ENCODE measurements at places on chromosomes 7 and 10.

GRCh38 chr10:47164800-47165128, 135.2 kb upstream of the GDF10 start:
- no peak for DNase-seq

GRCh38 chr7:4612939-4613841, 68.9 kb upstream of the FOXK1 start:
- no peak for DNase-seq

- DNase-seq, result no peak
Observed at GRCh38 chr7:96734343-96734742, 24.7 kb upstream of the SEM1 start.

- no peak for DNase-seq
Observed at GRCh38 chr10:102868911-102869257, 386 bp upstream of the AS3MT start.

- DNase-seq, result no peak
Observed at GRCh38 chr7:69173846-69174245, 424.4 kb upstream of the AUTS2 start.

GRCh38 chr7:20301311-20301939, 29.3 kb upstream of the ITGB8 start:
- no peak for DNase-seq

DNA sequence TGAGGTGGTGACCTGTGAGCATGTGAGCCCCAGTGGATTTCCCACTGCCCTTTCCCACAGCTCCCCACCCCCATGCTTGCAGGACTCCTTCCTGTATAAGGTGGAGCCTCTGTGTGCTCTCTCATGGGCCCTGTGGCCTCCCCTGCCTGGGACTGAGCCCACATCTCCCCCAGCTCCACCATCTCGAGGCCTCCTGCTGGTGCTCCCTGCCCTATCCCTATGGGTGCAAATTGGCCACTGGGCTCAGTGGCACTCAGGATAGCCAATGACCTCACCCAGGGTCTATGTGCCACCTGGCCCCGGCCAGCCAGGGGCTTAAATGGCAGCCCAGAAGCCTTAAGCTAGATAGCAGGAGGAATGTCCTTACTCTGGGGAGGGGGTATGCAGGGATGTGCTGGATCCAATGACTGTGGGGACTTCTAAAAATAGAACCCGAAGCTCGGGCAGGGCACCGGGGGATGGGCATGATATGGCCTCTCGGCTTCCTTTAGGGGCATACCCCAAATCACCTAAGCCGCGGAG, 2.0 kb downstream of the LDB3 start:
- DNase-seq, result no peak

GRCh38 chr10:20887706-20888555, 9.2 kb downstream of the NEBL start:
- DNase-seq, result no peak

DNA sequence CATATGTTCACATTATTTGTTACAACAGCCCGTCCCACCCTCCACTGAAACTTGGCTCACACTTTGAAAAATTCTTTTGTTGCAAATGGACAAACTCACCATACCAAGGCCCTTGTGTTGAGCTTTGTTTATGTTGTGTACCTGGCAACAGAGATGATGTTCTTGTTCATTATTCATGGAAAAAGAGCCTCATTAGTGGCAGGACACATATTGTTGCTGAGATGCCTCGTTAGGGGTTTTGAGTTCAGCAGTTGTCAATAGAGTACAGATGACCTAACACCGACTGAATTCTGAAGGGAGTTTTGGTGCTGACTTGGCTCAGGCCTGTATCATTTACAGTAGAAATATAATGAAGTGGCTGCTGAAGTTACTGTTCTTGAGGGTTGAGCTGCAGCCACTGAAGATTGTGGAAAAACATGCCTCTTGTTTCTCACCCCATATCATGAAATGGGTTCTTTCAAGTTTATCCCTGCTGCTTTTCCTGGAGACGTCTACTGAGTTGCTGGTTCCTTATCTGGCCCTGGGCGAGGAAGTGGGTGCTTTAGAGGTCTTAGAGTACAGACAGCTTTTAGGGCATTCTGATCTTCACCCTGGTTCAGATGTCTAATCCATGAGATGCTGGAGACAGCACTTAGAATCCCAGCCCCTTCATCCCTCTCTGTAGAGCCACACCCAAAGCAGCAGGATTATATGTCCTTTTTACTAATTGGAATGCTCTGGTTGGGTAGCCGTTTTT, 149.7 kb downstream of the WNT2 start:
- DNase-seq, result no peak

GRCh38 chr7:91306266-91306665, 42.0 kb downstream of the FZD1 start:
- DNase-seq, result no peak

DNA sequence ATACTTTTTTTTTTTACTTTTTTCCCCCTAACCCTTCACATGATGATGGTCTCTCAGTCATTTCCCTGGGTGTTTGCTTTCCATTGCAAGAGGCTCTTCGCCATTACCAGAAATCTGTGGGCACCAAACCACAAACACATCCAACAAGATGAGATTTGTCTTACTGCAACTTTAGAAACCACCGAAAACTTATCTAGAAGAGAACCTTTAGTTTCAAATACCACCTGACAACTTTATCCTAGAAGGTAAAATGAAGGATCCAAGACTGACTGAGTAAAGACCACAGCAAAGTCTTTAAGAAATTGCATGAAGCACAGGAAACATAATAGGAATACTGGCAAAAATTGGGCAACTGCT, 363.3 kb upstream of the MBL2 start:
- no peak for DNase-seq

DNA sequence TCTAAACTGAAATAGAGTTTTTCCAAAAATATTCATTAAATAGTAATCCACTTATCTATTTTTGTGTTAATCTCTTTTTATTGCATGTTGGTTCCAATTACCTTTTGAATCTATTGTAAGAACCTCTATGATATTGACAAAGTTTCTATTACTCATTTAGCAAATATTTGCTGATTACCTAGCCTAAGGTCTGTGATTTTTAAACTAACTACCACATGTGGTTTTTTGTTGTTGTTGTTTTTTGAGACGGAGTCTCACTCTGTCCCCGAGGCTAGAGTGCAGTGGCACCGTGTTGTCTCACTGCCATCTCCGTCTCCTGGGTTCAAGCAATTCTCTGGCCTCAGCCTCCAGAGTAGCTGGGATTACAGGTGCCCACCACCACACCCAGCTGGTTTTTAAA, 2.0 kb upstream of the ASB13 start:
- no peak for DNase-seq

- no peak for DNase-seq
Observed at GRCh38 chr7:114554781-114555537, 140.3 kb downstream of the FOXP2 start.

GRCh38 chr10:119630300-119630699, 20.9 kb upstream of the BAG3 start:
- DNase-seq, result no peak

DNA sequence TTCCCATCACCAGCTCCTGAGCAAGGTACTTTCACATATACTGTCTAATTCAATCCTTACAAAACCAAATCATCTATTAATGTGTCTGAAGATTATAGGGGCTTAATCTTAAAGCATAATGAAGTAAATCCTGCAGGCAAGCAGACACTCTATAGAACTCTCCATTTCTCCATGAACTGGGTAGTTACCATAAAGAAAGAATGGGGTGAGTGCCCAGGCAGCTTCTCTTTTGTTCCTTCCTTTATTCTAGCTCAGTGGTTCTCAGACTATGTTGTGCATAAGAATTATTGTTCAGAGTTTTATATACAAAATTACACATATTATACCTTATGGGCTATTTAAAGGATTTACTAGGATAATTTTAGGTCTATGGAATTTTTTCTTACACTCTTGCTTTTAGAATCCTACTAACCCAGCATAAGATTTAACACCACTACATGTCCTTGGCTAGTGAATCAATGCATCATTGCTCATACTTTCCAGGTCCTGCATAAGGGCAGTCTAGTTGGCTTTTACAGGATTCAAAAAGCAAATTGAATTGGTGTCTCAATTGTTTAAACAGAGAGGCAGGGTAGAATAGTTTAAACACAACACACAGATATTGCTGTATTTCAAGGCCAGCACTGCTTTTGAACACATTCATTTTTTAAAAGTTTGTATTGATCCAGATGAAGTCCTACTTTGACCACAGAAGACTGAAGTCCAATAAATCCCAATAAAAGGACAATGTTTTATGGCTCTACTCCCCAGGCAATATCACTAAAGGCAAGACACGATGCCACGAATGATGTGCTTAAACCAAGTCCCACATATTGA, 12.9 kb downstream of the SGCE start:
- DNase-seq, result no peak

GRCh38 chr7:69508736-69509135, 89.5 kb upstream of the AUTS2 start:
- DNase-seq, result no peak

DNA sequence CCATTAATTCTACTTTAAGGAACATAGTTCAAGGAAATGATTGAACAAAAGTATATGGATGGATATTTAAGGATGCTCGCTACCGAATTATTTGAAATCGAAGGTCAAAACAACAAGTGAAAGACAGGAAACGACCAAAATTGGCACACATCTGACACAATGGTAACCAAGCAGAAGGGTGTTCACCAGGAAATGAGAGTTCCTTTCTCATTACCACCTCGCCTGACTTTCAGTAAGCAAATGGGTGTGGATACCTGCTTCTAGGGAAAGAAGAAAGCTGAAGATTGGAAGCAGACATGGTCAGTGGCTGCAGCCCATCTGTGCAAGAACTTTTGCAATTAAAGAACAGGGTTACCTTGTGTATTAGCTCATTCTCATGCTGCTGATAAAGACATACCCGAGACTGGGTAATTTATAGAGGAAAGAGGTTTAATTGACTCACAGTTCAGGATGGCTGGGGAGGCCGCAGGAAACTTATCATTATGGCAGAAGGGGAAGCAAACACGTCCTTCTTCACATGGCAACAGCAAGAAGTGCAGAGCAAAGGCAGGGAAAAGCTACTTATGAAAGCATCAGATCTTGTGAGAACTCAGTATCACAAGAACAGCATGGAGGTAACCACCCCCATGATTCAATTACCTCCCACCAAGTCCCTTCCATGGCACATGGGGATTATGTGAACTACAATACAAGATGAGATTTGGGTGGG, 6.2 kb upstream of the TMEM273 start:
- DNase-seq, result no peak

- no peak for DNase-seq
Observed at GRCh38 chr7:15558756-15559155, 3.1 kb downstream of the AGMO start.

DNA sequence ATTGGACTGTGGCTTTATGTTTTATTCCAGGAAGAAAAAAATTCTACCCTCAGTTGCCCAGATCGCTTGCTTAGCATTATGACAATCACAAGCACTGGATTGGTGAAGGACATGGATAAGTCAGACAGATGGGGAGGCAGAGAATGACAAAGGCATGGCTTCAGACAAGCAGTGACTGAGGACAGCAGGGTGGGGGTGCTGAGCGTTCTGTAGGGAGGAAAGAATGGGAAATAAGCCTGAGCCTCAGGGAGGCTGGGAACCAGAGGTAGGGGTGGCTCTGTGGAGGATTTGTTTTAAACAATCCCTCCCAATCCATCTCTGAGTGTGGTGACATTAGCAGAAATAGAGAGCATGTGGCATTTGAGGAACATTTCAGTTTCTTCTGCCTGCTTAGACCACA, 896.9 kb downstream of the CCSER2 start:
- DNase-seq, result no peak

- no peak for DNase-seq
Observed at GRCh38 chr7:32779167-32779566, 112.4 kb downstream of the KBTBD2 start.

DNA sequence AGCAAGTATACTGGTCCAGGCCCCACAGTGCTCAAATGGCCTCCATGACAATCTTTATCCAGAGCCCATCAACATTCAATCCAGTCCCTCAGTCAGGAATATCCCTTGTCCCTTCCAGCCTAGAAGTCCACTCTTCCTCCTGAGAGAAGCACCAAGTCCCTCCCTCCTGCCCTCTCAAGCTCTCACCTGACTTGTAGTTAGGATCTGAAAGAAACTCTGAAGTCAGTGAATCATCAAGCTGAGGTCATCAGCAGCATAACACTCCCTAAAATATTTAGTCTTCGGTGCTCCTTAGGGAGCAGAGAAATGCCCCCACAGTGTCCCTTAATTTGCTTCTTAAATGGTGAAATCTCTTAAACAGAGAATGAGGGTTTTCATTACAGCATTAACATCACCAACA, 31.0 kb downstream of the GRM8 start:
- DNase-seq, result no peak

GRCh38 chr7:96440328-96440727, 118.4 kb upstream of the SLC25A13 start:
- no peak for DNase-seq

DNA sequence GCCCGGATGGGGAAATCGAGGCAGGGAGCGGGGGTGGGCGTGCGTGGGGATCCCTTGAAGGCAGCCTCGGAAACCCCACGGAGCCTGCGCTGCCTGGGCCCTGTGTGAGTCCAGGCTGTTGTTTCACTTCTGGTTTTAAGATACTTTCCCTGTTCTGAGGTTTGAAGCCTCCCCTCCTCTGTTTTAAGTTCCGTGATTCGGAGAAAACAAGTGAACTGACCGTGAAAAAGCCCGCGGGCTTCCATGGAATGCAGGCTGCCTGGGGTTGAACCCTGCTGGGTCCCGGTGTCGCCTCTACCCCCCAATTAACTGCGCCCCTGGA, 401 bp downstream of the LRRC27 start:
- DNase-seq, result no peak

- DNase-seq, result no peak
Observed at GRCh38 chr7:43766564-43766963, 8.1 kb downstream of the BLVRA start.

DNA sequence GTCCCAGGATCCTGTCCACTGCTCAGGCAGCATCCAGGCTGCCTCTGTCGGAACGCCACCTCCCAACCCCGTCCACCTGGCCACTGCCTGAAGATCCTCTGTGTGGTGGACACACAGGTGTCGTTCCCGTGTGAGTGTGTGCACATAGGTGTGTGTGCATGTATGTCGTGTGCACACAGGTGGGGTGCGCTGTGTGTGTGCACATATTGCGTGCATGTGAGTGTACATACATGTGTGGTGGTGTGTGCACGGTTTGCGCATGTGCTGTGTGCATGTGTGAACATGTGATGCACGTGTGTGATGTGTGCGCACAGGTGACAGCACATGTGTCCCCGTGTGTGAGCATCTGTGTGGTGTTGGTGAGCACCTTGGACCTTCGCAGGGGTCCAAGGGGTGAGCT, 7.1 kb downstream of the TMEM184A start:
- no peak for DNase-seq

- no peak for DNase-seq
Observed at GRCh38 chr7:39594988-39595620, 28.3 kb upstream of the RALA start.

Data from activated CD4-positive, alpha-beta T cell treated with anti-CD3 and anti-CD28 coated beads for 1 hour (primary cell).